ENCODE measurements at places on chromosomes 16 and 17. TPM values are rescaled to one million over a fixed set of nuclear protein-coding genes. Genes with fewer than 3 reads are reported as not detected.

DNA sequence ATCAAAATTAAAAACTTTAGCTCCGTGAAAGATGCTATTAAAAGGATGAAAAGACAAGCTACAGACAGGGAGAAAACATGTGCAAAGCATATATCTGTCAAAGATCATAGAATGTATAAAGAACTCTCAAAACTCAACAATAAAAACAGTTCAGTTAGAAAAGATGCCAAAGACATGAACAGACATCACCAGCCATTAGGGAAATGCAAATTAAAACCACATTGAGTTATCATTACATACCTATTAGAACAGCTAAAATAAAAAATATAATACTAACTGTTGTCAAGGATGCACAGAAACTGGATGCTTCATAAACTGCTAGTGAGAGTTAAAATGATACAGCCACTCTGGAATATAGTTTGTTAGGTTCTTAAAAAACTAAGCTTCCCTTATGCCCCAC, 58.8 kb downstream of the NFATC3 start:
- no peaks in the 10 kb centered on the region for H3K27me3 ChIP-seq
- H3K27ac ChIP-seq: no peak overlapping the region
- H3K4me3 ChIP-seq: no peak overlapping the region
- peaks cover 35% of the 10 kb centered on the region for H3K4me1 ChIP-seq
- DNase-seq: no peak

GRCh38 chr17:11986179-11986941, 10.9 kb downstream of the ZNF18 start:
- no peak for DNase-seq
- H3K27me3 ChIP-seq: no peaks in the 10 kb centered on the region
- no peaks in the 10 kb centered on the region for H3K36me3 ChIP-seq
- no peaks in the 10 kb centered on the region for H3K4me1 ChIP-seq
- H3K4me3 ChIP-seq: no peak overlapping the region
- no peak overlapping the region for H3K27ac ChIP-seq

DNA sequence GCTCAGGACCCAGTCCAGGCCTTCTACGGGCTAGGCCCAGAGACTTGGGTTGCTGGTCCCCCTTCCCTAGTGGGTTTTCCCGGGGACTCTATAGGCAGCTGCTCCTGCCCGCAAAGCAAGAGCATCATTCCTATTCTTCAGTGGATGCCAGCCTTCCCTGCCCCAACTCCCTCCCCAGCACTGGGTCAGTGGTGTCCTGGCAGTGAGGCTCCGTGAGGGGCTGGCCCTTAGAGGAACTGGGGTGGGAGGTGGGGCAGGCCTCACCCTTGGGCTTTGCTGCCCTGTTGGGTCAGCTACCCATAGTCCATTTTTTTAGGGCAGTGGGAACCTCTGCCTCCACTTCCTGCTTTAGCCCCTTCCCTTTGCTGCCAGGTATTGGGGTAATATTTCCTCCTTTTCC, 7.9 kb upstream of the PLEKHG4 start:
- H3K4me1 ChIP-seq: peaks cover 22% of the 10 kb centered on the region
- no peak overlapping the region for H3K27ac ChIP-seq
- no peak overlapping the region for H3K4me3 ChIP-seq
- H3K27me3 ChIP-seq: no peaks in the 10 kb centered on the region

DNA sequence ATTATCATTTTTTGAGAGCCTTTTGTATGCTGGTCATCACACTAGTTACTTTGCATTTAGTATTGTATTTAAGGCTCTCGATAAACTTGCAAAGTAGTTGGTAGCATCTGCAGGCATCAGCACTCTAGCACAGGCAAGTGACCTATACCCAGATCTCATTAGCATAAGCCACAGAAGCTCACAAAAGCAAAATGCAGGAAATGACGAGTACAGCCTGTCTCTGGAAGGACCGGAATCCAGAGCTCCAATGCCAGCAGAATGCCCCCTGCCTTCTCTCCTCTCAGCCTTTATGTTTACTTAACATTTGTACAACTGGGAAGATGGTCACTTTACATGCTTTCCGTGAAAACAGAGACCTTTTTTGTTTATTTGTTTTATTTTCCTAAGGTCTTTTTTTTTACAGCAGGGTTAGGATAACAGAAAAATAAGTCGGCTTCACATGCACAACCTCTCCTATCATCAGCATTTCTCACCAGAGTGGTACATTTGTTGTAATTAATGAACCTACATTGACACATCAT, 45.4 kb upstream of the MYOCD start:
- no peaks in the 10 kb centered on the region for H3K4me1 ChIP-seq
- H3K4me3 ChIP-seq: no peak overlapping the region
- H3K27me3 ChIP-seq: peaks cover 4% of the 10 kb centered on the region

DNA sequence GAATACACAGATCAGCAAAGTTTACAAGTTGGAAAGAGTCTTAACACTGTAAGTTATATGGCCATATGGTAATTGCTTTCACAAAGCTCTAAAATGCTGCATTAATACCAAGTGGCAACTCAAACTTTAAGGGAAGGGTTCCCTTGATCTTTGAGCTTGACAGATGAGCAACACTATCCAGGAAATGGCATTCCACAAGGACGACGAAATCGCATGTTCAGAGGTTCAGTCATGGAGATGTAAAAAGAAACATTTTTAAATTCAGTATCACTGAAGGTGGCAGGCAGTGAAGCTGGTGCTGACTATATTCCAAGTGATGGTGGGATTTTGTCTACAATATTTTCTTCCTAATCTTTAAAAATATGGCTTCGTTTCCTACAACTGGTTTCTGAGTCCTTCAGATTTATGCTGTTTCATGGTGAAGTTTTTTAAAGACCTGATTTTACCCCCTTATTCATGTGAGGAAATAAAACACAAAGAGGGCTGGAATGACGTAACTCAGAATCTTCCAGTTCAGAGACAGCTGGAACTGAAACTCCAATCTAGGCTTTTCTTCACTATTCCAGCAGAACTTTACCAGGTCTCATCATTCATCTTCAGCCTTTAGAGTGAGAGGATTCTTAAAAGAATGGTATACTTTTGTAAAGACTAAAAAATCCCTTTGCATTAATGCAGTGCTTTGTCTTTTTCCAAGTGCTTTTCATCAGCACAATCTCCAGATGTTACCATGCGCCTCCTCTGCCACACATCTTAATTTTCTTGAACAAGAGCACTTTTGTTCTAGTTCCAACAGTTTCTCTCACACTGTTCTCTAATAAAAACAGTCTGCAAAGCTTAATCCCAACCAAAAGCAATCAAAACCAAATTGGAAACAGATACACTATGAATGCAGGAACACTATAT, 20.2 kb downstream of the CHCT1 start:
- no peak overlapping the region for H3K27ac ChIP-seq
- DNase-seq: no peak
- 0 out of 2 replicates have a peak, but pooled peaks cover 6% of the 10 kb centered on the region for H3K36me3 ChIP-seq
- no peaks in the 10 kb centered on the region for H3K27me3 ChIP-seq

DNA sequence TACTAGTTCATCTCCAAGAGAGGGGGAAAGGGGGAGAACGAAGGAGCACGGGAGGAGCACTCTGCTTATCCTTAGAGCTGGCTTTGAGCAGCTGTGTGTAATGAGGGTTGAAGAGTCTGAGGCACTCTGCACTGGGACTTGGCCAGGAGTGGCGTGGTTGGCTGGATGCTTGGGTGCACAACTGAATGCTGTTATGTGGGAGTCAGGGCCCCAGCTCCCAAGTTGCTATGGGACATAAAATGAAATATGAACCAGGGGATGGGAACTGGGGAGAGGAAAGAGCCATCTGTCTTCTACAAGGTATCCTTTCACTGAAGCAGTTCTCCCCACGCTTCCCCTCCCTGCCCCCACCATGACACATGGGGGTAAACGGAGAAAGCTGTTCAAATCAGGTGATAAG, 105.9 kb upstream of the ANKFN1 start:
- peaks cover 8% of the 10 kb centered on the region for H3K27me3 ChIP-seq
- no peak overlapping the region for H3K27ac ChIP-seq
- H3K4me3 ChIP-seq: no peak overlapping the region

GRCh38 chr16:1497014-1497598, 3.9 kb downstream of the TELO2 start:
- H3K4me1 ChIP-seq: peaks cover 17% of the 10 kb centered on the region
- H3K27ac ChIP-seq: no peak overlapping the region
- DNase-seq: no peak
- no peaks in the 10 kb centered on the region for H3K27me3 ChIP-seq
- H3K4me3 ChIP-seq: no peak overlapping the region
- H3K36me3 ChIP-seq: no peaks in the 10 kb centered on the region

GAS2L2 gene
- total RNA-seq: not detected

ALOXE3 gene
- total RNA-seq: 0.70 TPM

ABCC3 gene
- total RNA-seq: 221 TPM

NPIPB9 gene
- total RNA-seq: 8.5 TPM

TP53TG3F gene
- total RNA-seq: not detected

TEDC2 gene
- 26.3 TPM for total RNA-seq

FSCN2 gene
- 4.3 TPM for total RNA-seq

Measured in PC-9 (cell line).